K562 (cell line): ENCODE measurements at places on chromosomes 5 and 9. TPM values are rescaled to one million over a fixed set of nuclear protein-coding genes. Genes with fewer than 3 reads are reported as not detected.

Gene EGFL7
- polyA plus RNA-seq: 286 and 294 TPM in 2 replicates

Gene INSL6
- not detected in 2 replicates for polyA plus RNA-seq

Gene GKAP1
- 2.1 and 2.9 TPM in 2 replicates for polyA plus RNA-seq

Gene PRRX2
- 0.21 TPM in 1 of 2 replicates, not detected in the other for polyA plus RNA-seq

Gene FOXI1
- polyA plus RNA-seq: not detected in 2 replicates

Gene DEPDC1B
- 43.3 and 46.1 TPM in 2 replicates for polyA plus RNA-seq

Gene HNRNPH1
- 574 and 644 TPM in 2 replicates for polyA plus RNA-seq

Gene PGGT1B
- 5.3 and 5.8 TPM in 2 replicates for polyA plus RNA-seq

Gene PTGES
- polyA plus RNA-seq: not detected in 2 replicates

Gene PCDHGB3
- 0.09 and 0.15 TPM in 2 replicates for polyA plus RNA-seq

Gene SHOC1
- not detected in 2 replicates for polyA plus RNA-seq

Gene TICAM2
- 0.15 and 0.38 TPM in 2 replicates for polyA plus RNA-seq

Gene ZDHHC11
- polyA plus RNA-seq: 0.97 and 1.4 TPM in 2 replicates

Gene LCN10
- polyA plus RNA-seq: 0.16 TPM in 1 of 2 replicates, not detected in the other

Gene RNF180
- polyA plus RNA-seq: not detected in 2 replicates

DNA sequence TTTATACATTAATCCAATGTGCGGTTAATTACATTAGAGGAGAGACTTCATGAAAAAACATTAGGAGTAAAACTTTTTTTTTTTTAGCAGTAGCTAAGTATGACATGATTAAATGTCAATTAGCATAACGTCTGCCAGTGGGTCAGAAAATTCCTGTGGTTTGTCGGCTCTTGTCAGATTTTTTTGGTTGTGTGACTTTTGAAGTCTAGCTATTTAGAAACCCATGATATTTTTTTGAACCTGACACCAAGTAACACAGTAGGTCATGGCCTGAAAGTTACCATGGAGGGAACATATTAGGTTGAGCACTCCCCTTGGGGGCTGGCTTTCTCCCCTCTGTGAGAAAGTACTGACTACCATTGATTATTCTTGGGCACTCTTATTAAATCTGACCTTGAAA lies 84.8 kb upstream of the ALDH1A1 start:
- no peak for DNase-seq

DNA sequence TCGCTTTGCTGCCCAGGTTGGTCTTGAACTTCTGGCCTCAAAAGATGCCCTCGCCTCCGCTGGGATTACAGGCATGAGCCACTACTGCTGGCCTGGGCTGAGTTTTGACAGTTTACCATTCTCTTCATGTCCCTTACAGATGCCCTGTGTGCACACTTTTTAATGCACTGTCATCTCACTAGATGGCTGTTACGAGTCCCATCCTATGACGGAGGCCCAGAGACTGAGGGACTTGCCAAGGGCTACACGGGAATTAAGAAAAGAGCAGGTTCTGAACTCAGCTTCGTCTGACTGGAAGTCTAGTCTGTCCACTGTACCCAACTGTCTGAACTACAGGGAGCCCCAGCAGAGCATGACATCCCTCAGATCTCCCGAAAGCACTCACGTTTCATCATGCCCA lies 63.9 kb downstream of the ARHGEF37 start:
- DNase-seq: no peak

- no peak for DNase-seq
Measured at GRCh38 chr5:84202136-84202535, 182.5 kb downstream of the EDIL3 start.

DNA sequence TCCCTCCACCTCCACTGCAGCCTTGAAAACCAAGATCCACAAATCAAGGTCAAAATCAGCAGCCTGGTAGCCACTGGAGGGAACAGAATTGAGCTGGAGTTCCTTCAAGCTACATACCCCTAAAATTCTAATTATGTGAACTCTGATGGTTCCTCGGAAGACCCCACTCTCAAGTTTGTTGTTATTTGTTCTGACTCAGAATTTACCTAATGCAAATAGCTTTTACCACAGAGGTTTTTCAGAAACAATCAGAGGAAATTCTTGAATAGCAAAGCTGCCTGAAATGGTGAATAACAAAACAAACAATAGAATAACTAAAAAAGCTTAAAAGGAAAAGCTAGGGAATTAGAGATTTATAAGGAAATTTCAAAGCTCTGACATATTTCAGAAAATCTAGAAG lies 220.0 kb downstream of the CDH18 start:
- DNase-seq: no peak

DNA sequence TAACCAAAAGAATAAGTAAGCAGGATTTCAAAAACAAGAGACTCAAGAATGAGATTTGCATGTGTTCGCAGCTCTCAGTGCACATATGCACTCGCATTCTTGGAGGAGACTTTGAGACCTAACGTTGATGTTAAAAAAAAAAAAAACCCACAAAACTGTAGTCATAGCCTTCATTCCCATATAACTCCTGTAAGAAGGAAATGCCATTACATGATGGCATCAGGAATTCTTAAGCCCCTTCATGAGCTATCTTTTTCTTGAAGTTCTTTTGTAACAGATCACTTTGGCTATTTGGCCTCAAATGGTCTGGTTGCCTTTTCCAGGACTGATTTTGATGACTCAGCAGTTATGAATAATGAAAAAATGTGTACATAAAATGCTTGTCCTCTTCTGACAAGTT lies 113.8 kb downstream of the ALDH1A1 start:
- no peak for DNase-seq

DNA sequence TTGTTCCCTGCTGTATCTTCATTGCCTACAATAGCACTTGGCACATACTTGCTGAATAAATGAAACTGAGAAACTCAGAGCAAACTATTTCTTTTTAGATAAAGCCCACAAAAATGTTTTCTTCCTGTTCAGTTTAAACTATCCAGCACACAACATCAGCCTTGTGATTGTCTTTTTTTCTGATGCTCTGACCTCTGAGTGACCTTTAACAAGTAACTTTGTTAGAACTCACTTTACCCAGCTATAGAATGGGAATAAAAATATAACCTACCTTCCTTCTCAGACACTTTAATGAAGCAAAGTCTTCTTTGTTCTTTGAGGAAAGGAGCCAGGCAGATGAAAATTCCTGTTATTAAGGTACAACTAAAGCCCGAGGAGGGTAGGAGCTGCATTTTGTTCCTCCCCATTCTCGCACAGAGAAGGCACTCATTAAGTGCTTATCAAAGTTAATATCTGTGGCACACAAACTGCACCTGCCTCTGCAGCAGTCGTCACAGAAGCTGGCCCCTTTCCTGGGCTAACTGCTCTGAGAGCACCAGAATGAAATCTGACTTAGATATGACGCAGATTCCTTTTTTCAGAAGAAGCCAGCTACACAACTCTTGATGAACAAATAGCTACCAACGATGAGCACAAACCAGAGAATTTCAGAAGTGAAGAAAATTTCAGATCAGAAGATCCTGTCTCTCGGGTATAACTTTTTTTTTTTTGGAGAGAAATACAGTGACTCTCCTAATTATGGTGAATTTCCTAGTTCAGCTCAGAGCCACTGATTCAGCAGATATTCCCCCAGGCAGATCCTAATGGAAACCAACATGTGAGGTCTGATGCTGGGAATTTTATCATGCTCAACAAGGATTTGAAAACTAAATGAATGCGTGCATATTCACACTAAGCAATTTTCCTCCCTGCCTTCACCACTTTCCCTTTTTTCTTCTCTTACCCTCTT lies 31.0 kb upstream of the NR3C1 start:
- DNase-seq: no peak

GRCh38 chr5:143564417-143564816 lies 160.9 kb upstream of the NR3C1 start:
- no peak for DNase-seq

GRCh38 chr9:110048976-110049698 lies 158.8 kb downstream of the C9orf152 start:
- no peak for DNase-seq

GRCh38 chr5:23284656-23285055 lies 222.8 kb upstream of the PRDM9 start:
- DNase-seq: no peak

DNA sequence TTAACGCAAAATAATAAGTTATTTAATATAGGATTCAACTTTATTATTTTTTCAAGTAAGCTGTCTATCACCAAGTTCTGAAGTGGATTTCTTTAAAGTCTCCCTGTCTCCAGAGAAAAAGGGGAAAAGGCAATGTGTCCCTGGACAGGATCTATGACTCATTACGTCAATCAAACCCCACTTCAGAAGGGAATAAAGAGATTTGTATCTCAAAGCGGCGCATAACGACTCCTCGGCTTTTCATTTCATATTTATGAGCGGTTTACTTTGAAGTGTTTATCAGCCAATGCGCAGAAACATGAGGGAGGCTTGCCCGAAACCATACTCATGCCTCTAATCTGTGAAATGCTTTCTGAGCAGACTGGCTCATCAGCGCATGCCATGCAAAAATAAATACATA lies 938.6 kb upstream of the WWC1 start:
- no peak for DNase-seq

GRCh38 chr5:126720369-126720768 lies 56.6 kb upstream of the LMNB1 start:
- no peak for DNase-seq

DNA sequence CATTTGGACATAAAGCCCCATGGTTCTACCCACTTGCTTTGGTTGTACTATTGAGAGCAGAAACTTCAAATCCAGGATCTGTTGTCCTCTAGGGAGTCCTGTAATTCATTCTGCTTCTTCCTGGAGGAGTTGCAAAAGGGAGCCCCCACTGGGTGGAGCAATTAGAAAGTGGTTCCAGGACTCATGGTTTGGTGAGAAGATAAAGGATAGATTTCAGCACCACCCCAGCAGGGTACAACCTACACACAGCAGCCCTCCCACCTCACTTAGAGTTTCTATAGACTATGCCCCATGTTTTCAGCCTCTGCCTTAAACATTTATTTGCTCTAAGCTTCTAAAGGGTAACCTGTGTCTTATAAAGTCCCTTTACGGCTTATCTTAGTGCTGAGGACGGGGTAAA lies 112.6 kb upstream of the ARRDC3 start:
- no peak for DNase-seq

DNA sequence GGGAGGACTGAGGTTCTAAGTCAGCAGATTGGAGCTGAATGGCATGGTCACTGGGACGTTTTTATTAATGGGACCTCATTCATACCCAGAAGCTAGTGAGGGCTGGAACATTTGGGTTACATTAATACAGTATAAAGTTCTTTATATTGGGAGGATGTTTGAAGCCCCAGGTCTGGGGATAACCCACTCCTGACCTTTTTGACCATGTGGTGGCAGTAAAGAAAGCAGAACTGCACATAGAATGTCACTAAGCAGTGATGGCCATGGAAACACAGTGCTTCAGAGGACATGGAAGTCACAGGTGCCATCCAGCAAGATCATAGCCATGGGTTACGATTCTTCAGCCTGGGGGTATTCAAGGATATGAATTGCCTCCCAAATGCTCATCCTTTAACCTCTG lies 176.0 kb downstream of the ATP10B start:
- DNase-seq: no peak

DNA sequence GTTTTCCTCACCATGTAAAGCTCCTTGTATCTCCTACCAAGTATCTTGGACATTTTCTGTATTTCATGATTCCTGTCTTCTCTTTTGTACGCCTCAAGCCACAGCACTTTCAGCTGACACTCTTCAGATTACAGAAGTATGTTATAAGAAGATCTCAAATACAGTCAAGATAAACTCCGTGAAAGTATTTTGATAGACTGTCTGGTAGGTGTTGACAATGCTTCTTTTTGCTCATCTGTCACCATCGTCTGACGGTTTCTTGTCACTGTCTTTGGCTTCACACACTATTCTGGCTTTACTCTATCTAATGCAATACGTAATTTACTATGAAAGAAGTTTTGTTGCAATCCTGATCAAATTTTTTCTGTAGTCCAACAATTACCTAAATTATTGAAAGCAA lies 294.5 kb upstream of the CDH12 start:
- no peak for DNase-seq

DNA sequence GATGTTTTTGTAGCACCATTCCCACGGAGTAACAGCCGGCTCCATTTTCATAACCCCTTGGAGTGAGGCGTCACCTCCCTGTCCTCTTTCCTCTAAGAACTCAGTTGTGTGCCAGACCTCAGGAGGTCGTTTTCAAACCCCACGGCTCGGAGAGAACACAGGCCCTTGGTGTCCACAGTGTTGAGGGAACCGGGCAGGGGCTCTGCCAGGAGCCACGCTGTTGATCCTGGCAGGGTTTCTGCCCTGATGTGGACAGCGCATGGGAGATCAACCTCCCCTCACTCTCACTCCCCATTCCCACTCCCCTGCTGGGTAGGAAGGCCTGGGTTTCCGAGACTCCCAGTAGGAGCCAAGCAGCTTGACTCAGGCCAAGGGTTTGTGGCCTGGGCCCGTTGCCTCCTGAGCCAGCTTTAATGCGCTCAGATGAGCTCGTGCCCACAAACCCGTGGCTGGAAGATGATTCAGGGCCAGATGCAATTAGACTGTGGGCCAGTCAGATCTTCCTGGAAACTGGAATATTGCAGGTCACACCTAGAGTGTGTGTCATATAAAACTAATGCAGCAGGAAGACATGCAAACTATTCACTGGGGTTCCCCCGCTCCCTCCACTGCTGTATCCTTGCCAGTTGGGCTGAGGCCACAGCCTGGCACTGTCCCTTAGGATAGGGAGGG lies 133.4 kb downstream of the SLC12A2 start:
- no peak for DNase-seq

- DNase-seq: no peak
Measured at GRCh38 chr9:114855488-114855887, 49.6 kb upstream of the TNFSF15 start.

DNA sequence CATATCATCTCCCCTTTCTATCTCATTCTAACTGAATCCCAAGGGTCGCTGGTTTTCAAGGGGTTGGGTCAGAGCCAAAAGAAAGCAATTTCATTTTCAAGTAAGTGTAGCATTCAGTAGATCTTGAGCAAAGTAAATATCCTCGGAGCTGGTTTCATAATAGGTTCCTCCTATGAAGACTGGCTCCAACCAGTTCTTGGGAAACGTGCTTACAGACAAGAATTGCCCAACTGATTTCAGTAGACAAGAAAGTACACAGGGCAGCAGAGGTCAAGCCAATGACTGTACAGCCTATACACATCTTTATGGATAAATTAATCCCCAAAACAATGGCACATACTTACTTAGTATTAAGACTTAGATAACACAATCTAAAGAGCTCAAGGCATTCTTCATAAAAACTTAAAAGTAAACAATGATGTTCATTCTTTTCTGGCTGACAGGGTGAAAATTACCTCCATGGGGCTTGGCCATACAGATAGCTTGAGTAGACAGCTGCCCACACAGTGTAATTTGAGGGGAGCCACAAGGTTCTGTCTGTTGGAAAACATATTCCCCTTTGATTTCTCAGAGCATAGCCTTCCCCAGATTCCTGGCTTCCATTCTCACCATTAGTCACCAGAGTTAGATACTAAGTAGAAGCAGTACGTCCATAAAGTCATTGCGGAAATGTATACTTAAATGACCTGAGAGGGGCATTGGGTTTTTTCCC lies 163.9 kb downstream of the ARRDC3 start:
- DNase-seq: peak; percentile 30

DNA sequence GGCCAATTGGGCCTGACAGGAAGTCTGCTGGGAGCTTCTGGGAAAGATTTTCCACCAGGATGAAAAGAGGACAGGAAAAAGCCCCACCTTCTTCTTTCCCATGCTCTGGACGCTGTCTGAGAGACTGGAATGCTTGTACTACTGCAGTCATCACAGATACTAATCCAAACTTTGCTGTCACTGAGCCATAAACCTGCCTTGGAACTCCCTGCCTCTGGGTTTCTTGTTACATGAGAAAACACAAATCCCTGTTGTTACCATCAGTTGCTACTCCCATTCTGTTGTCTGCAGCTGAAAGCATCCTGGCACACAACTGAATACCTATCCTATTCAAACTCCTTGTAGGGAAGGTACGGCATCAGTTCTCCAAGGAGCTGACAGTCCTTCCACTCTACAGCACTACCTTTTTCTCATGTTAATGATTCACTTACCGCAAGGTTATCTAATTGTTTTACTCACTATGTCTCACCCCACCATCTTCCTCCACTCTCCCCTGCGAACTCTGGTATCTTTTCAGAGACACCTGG lies 167.5 kb downstream of the CDK5RAP2 start:
- DNase-seq: no peak
